ENCODE measurements at places on chromosomes 11 and 22.

GRCh38 chr11:21635394-21636145, 557.3 kb upstream of the ANO5 start:
- no peak for DNase-seq

GRCh38 chr11:67002297-67002913, 20.5 kb upstream of the SYT12 start:
- DNase-seq: no peak

DNA sequence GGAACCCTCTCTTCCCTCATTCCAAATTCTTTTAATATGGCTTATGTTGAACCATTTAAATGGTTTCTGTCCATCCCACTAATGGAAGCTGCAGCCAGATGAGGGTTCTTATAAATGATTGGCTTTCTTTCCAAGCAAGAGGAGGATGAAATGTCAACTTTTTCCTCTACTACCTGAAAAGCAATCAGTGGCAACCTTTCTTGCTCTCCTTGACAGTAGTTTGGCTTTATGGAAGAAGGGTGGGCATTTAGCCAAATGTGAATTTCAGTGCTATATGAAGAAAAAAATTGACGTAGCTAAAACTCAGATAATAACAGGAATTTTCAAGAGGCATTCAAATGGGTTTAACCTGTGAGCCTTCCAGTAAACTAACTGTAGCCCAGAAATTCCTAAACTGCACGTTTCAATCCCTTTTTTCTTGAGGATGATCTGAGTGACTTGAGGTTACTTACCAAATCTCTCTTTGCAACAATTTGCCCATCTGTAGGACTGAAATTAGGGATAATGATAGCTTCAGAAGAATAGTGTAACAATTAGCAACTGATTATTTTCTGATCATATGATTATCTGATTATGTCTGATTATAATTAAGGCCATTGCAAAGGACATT, 90.9 kb downstream of the EXT2 start:
- DNase-seq: no peak

DNA sequence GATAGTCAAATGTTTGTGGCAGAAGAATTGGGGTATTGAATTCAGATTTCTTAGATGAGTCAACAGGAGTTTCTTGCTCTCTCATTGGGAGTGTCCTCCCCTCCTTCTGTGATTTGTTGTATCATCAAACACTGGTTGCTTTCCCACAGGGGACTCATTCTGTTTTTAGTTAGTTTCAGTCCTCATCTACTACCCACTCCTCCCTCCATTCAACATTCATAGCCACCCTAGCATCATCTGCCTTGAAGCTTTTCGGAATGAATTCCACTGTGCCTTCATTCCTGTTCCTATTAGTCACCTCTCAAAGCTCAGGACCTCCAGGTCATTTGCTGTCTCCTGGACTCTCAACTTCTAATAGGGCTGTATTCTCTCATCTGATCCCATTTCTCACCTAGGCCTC, 31.5 kb upstream of the RAB38 start:
- no peak for DNase-seq

DNA sequence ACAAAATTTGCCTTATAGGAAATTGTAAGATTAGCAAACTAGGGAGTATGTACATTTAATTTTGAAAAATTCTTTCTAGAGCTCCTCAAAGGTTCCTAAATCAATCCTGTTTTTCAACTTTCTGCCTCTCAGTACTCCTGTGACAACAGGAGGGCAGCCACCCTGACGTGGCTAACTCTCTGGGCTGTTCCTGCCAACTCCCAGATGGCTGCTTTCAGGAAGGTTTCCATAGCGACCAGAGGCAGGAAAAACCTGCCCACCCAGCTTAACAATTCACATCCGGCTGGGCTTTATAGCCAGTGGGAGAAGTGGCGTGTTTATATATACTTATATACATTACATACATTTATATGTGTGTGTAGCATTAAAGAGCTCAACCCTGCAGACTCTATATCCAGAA, 26.5 kb downstream of the SGSM3 start:
- no peak for DNase-seq

- no peak for DNase-seq
Observed at GRCh38 chr11:86500500-86501140, 125.9 kb downstream of the CCDC81 start.

- DNase-seq: no peak
Observed at GRCh38 chr11:111957663-111958444, 20.7 kb downstream of the DIXDC1 start.

- DNase-seq: no peak
Observed at GRCh38 chr22:17566776-17567175, 3.5 kb downstream of the SLC25A18 start.

- DNase-seq: no peak
Observed at GRCh38 chr22:48365386-48365785, 1462.3 kb downstream of the BRD1 start.

All from activated T-helper 1 cell treated with Interleukin-2 at 50 U/mL for 16 hours (primary cell).